SW 1271 (cell line): ENCODE measurements at places on chromosomes 6 and 20.

DNA sequence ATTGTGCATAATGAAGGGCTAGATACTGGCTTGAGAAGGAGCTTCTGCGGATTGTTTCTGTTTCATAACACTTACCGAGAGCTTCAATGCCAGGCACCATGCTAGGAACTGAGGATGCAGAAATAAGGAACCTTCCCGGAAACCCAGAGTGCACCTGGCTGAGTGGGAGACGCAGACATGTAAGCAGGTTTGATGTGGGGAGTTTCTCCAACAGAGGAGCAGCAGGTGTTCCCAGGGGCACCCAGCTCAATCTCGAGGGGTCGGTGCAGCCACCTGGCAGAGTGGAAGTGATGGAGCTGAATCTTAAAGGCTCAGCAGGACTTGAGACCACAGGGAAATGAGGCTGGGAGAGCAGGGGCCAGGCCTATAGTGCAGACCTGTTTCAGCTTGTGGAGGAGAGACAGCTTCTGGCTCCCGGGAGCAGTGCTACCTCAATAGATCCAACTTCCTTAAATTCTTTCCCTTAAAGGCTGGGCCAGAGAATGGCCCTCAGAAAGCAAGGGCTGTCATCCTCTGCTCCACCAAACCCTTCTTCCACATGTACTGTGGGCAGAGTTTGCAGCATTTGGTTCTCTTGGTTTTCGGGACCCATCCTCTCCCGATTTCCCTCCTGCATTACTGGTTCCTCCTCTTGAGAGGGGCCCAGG, 27.8 kb upstream of the SRC start:
- no peak for DNase-seq

DNA sequence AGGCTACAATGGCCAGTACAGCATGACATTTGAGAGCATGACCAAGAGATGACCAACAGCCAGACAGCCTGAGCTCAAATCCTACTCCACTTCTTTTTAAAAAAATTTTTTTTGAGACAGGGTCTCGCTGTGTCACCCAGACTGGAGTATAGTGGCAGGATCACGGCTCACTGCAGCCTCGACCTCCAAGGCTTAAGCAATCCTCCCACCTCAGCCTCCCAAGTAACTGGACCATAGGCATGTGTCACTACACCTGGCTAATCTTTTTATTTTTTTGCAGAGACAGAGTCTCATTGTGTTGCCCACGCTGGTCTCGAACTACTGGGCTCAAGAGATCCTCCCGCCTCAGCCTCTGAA, 42.9 kb downstream of the NOL4L start:
- no peak for DNase-seq

DNA sequence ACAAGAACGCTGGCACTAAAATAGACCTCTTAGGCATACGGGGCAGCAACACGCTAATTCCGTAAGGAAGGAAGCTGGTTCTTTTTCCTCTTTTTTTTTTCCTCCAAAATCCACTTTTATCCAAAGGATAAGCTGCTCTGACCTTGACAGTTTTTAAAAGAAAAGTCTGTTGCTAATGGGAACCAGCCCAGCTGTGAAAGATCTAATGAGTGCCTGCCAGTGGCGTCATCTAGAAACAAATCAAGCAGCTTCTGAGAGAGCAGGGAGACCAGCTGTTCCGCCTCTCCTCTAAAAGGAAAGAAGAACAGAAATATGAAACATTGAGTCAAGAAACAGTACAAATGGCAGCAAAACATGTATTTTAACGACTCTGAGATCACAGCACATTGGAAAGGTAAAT, 78.6 kb downstream of the FAXC start:
- no peak for DNase-seq

GRCh38 chr6:156182356-156182755, 594.8 kb upstream of the ARID1B start:
- DNase-seq, result no peak

DNA sequence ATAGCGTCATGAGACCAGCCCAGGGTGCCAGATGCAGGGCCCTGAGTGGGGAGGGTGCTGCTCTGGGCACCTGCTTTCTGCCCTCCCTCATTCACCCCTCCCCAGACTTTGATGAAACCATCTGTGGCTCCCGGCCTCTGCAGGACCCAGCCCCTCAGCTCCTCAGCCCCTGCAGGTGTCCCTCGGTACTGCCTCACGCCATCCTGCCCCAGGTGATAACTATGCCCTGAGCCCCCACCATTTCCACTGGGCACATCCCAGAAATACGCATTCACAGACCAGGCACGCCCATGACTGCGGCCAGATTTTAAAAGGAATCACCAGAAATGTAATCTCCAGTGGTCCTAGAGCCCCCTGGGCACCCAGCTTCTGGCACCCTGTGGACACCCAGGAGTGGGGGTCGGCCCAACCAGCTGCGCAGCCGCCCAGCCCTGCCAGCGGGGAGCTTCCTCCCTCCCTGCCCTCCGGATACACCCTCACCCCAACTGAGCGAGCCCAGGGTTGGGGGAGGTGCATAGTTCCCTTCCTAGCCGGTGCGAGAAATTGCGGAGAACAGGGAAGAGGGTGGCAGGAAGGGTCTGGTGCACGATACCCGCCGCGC, 615 bp upstream of the NTSR1 start:
- DNase-seq, result peak; percentile 32

GRCh38 chr6:107398001-107398400, 61.4 kb downstream of the PDSS2 start:
- DNase-seq, result no peak

DNA sequence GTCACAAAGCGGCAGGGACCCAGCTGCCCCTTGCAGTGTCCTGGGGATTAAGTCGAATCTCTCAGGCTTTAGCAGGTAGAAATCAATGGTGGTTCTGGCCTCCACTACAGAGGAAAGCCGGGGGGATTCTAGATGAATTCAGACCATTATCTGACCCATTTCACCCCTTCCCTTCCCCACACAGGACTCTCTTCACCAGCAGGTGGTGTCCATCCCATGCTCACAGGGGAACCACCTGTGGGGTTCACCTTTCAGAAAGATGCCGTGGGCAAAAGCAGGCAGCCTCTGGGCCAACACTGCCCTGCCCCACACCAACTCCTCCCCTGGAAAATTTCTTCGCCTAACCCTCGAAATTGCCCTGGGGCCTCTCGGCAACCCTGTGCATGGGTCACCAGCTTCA, 123.8 kb upstream of the GGTLC1 start:
- DNase-seq, result no peak

DNA sequence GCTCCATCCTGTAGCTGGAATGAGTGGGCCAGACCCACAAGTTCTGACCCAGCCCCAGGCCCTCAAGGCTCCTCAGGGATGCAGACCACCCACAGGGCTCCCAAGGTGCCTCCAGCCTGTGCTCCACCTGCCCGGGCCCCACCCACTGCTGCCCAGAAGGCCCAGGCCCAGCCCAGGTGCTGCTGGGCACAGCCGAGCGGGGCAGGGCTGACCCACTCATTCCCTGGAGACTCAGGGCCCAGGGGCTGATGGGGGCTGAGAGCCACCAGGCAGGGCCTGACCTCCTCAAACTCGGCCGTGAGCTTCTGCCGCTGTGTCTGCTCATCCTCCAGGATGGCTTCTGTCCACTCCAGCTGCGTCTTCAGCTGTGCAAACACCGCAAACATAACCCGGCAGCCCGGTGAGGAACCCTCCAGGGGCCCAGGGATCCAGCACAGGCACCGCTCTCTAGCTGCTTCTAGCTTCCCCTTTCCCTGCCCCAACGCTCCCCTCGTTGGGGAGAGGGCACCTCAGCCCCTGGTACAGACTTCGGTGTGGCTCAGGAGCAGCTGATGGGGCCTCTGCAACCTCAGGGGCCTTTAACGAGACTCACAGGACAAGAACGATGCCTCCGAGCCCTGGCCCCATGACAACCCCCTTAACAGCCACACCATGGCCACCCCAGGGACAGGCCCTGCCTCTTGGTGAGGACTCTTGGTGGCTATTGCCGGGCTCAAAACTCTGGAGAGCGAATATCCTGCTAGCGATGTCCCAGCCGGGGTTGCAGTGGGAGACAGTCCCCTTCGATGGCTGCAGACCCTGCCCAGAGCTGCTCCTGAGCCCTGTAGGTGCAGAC, 46.0 kb downstream of the DSTN start:
- no peak for DNase-seq

- DNase-seq, result no peak
Measured at GRCh38 chr6:113385020-113385431, 472.1 kb upstream of the MARCKS start.

DNA sequence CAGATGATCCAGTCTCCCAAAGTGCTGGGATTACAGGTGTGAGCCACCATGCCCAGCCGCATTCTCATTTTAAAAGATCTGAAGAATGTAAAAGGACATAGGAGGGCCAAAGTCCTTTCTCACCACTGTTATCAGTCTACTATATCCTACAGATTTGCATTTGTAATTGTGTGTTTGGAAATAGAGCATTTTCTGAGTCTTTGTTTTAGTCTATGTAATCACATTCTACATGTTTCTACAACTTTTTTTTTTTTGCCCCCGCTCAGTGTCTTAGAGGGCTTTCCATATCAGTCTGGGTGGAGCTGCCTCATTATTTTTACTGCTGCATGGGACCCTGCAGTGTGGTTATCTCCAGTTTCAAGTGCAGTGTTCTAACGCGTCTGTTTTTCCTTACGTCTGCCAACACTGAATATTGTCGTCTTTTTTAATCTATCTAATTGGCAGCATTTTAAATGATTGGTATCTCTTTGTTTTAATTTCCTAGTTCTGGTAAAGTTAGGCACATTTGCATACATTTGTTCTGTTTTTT, 7.8 kb downstream of the CUL9 start:
- DNase-seq, result no peak

GRCh38 chr20:59733351-59733750, 129.0 kb downstream of the PHACTR3 start:
- no peak for DNase-seq

DNA sequence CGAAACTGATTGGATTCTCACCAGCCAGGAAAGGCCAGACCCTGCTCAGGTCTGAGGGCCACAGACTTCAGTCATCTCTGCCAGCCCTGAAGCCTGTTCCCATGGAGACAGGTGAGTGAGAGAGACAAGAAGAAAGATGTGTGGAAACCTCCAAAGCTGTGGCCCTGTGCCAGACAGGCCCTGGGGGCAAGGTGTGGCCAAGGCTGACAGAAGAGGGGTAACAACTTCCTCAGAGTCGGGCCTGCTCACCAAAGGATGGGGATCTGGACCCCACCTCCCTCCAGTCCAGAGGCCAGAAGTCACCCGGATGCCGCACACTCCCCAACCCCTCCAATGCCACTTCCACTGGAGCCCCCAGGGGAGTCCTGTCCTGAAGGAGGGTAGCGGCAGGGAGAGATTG, 73.6 kb downstream of the MDGA1 start:
- no peak for DNase-seq

GRCh38 chr6:1596088-1596852, 13.4 kb upstream of the FOXC1 start:
- DNase-seq, result no peak

GRCh38 chr6:105600336-105601260, 197.7 kb upstream of the PREP start:
- DNase-seq, result no peak

DNA sequence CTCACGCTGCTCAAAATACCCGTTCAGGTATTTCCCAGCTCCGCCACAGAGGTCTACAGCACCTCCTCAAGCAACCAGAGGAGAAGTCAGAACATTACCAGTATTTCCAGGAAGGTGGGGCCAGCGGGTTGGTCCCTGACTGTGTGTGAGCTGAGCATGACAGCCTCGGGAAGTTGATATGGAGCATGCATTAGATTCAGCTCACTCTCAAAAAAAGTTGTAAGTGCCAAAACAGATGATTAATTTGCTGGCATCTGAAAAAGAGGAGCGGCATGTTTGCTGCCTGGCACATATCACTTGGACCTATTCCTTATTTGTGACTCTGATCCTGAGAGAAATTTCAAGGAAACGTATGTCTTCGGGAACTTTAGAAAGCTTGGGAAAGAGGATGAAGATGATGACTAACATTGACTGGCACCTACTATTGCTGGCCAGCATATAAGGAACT, 32.3 kb downstream of the ELOVL2 start:
- no peak for DNase-seq

- DNase-seq, result no peak
Measured at GRCh38 chr20:63891061-63892002, 3.6 kb upstream of the DNAJC5 start.

DNA sequence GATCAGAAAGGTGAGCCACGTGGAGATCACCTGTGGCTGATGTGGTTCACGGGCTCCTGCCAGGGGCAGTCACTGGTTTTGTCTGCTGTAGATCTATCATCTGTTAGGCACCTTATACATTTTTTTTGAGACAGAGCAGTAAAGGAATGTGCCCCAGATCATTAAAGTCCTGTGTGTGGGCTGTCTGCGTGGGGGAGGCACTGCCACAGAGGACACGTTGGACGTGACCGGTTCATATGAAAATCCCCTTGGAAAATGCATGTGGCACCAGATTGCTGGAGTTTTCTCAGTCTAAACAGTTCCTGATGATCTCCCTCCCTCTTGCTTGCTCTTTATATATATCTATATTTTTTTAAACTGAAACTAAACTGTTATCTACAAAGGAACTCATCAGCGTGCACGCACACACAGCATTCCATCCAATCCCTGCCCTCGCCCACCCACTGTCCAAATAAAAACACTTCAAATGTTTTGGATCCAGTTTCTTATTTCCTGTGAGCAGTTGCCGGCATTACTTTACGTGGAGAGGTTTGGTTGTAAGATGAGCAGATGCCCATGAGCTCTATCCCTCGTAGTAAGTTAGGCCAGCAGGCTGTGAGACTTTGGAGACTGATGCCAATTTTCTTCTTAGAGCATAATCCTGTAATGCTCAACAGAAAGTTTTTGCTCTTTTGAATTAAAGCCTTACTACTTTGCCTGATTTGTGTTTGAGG, 161.6 kb upstream of the EXOC2 start:
- DNase-seq, result no peak

GRCh38 chr20:61343934-61344333, 91.9 kb downstream of the CDH4 start:
- no peak for DNase-seq

GRCh38 chr20:48801197-48801596, 26.6 kb downstream of the PREX1 start:
- DNase-seq, result no peak

- DNase-seq, result no peak
Measured at GRCh38 chr6:120392941-120393340, 941.3 kb downstream of the TBC1D32 start.

- DNase-seq, result no peak
Measured at GRCh38 chr20:52484438-52484837, 292.9 kb upstream of the ZFP64 start.

DNA sequence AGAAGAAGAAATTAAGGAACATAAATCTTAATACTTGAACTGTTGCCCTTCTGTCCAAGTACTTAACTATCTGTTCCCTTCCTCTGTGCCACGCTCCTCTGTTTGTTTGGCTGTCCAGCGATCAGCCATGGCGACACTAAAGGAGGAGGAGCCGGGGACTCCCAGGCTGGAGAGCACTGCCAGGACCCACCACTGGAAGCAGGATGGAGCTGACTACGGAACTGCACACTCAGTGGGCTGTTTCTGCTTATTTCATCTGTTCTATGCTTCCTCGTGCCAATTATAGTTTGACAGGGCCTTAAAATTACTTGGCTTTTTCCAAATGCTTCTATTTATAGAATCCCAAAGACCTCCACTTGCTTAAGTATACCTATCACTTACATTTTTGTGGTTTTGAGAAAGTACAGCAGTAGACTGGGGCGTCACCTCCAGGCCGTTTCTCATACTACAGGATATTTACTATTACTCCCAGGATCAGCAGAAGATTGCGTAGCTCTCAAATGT, 17.1 kb downstream of the IRF4 start:
- peak; percentile 34 for DNase-seq

- no peak for DNase-seq
Measured at GRCh38 chr6:139050770-139051313, 22.3 kb downstream of the ABRACL start.
